Body of pancreas (tissue), 4 donors: ENCODE measurements at places on chromosomes 11 and 22.

DNA sequence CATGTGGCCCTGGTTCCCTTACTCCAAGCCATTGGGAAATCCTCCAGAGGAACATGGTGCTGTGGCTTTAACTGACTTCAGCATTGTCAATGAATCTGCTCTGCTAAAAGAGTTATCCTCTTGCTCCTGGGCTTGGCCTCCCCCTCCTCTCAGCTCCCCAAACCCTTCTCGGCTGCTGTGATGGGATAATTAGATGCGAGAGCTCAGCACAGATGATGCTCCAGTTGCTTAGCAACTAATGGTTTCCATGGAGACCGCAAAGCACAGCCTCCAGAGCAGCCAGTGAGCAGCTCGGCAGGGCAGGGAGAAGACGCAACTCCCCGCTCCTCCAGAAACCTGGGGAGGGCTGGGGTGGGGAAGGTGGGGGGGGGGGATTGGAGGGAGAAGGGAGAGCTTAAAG, 2.8 kb upstream of the UPK2 start:
- no peak for DNase-seq

DNA sequence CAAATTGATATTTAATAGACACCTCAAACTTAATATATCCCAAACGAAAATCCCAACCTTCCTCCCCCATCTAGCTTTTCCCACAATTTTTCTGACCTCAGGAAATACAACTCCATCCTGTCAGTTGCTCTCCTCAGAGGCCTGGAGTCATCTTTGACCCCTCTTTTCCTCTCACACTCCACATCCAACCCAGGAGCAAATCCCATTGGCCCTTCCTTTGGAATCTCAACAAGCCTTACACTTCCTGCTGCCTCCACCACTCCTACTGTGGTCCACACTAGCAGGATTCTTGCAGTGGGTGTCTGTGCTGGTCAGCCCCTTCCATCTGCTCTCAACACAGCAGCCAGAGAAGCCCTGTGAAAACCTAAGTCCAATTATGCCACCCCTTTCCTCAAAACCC, 39.3 kb upstream of the RFPL3 start:
- DNase-seq: no peak

DNA sequence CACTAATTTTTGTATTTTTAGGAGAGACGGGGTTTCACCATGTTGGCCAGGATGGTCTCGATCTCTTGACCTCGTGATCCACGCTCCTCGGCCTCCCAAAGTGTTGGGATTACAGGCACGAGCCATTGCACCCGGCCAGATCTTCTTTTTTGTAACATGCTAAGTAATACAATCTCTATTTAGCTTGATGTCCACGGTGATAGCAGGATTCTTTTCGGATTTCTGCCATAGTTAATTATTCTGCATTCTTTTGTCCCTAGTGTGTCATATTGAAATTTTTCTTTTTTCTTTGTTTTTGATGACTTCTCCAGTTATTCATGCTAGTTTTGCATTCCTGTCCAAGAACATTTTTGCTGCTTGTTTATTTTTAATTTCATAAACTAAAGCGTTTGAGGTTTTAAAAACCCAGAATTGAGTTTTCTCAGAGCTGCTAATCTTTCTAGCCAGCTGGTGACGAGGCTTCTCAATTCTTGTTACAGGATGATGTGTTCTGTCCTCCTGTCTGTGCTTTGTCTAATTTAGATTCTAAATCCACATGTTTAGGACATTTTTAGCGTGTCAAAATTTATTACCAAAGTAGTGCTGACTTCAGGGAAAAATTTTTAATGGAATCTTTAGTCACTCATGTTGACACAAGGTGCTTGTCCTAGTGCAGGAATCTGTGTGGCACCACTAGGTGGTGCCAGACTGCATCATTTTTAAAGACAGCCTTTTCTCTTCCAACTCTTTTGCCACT, 21.8 kb downstream of the NF2 start:
- DNase-seq: peak; percentile 77

GRCh38 chr22:48405741-48406140, 1421.9 kb downstream of the BRD1 start:
- peak; percentile 44 for DNase-seq

DNA sequence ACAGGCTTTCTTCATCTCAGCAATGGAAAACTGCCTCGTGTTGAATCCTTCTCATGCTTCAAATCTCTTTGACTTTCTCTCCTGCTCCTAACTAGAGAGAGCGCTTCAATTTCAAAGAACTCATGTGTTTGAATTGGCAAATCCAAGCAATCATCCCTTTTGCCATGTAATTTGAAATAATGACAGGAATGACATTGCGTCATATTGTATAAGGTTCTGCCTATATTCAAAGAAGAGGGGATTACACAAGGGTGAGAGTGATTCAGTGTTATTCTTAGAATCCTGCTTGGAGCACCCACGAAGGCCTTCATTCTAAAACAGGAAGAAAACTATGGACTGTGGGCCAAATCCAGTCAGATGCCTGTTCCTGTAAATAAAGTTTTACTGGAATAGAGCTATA, 720.6 kb downstream of the JRKL start:
- DNase-seq: no peak

- no peak for DNase-seq
Measured at GRCh38 chr11:73156686-73157085, 14.6 kb upstream of the FCHSD2 start.

DNA sequence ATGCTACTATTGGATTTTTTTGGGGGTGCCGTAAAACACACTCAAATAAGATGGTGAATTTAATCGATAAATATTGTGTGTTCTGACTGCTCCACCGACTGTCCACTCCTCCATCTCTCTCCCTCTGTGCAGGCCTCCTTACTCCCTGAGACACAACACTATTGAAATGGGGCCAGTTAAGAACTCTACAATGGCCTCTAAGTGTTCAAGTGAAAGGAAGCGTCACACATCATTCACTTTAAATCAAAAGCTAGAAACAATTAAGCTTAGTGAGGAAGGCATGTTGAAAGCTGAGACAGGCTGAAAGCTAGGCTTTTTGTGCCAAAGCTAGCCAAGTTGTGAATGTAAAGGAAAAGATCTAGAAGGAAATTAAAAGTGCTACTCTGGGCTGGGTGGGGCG, 156.7 kb downstream of the CTTN start:
- DNase-seq: no peak

- no peak for DNase-seq
Measured at GRCh38 chr11:128985880-128986279, 43.2 kb upstream of the TP53AIP1 start.

- no peak for DNase-seq
Measured at GRCh38 chr22:46031557-46031956, 54.6 kb upstream of the WNT7B start.

- DNase-seq: no peak
Measured at GRCh38 chr11:36619502-36619901, 21.5 kb upstream of the RAG2 start.

DNA sequence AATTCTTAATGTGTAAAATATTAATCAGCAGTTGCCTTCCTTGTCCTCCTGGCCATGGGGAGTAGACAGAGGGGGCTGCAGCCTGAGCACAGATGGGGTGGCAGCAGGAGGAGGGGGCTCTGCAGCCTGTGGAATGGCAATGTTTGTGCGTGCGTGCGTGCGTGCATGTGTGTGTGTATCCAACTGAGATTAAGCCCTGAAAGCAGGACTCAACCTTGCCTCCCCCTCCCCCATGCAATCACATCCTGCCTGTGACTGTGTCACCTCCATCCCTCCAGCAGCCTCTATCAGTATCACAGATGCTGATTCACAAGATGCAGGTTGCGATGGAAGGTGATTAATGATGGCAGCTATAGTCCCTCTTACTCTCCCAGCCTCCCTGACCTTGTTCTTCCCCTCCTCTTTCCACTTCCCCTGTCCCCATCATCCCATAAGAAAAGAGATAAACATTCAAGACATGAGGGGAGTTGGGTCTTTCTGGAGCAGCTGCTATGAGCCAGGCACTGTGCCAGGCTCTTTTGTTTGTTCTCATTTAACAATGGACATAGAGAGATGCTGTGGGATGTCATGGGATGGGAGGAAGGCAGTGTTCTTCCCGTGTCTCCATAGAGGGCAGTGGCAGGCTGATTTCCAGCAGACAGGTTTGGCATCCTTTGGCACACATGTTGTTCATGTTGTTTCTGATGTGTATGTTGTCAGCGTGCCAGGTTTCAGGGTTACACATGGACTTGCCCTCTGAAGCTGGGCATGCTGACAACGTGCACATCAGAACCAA, 43.8 kb upstream of the NECTIN1 start:
- no peak for DNase-seq

DNA sequence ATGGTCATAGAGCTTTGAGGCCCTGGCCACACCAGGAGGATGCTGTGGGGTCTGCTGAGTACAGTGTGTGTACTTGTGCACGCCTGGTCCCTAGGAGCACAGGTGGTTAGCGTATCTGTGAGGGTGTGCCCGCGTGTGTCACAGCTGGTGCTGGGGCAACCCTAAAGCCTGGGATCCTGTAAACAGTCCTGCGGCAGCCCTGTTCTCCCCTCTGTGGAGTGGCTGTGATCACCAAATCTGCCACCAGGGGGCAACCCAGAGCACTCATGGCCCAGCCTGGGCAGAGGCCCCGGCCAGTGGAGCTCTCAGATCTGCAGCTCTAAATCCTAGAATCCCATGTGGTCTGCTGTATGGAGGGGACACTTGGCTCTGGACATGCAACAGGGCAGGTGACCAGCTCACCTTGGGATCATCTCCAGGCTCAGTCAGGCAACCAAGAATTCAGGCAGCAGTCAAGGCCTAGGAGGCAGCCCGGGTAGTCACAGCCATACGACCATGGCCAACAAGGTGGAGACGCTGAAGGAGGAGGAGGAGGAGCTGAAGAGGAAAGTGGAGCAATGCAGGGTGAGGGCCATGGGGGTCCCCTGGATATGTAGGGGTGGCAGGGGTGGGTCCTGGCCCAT, 3.9 kb downstream of the SH3BP1 start:
- peak; percentile 83 for DNase-seq

GRCh38 chr11:46684367-46684766, 16.1 kb downstream of the ARHGAP1 start:
- DNase-seq: no peak

GRCh38 chr11:35919244-35919643, 24.6 kb upstream of the LDLRAD3 start:
- DNase-seq: no peak

DNA sequence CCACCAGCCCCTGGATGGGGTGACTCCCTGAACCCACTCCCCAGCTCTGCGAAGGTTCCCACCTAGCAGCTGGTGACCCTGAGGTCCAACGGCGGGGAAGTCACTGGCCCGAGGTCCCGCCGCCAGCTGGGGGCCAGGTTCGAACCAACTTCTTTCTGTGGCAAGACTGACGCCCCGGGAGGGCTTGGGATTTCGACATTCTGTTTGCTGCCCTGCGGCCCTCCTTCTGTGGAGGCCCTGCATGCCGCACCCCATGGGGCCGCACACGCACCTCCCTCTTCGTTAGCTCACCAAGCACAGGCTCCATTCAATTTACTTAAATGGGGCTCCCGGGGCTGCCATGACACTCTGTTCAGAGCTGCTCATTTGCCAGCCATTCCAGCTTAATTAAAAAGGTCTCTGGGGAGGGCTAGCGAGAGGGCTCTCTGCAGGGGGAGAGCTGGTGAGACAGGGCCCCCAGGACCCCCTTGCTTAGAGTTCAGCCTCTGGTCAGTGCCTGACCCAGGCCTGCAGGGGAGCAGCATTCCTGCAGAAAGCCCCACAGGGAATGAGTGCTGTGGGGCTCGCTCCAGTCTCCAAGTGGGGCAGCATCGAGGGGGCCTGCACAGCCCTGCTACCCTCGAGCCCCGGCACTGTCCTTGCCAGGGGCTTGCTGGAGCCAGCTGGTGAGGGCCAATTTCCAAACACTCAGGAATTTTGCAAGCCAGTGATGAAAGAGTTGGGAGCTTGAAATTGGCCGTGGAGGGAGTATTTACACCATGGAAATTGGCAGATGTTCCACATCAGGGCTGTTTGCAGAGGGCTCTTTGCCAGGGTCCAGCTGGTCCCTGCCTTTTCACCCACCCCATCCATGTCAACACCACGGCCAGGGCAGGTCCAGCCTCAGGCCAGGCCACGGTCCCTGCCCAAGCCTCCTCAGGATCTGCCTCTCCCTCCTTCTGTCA, 80.8 kb downstream of the CACNA1I start:
- no peak for DNase-seq

DNA sequence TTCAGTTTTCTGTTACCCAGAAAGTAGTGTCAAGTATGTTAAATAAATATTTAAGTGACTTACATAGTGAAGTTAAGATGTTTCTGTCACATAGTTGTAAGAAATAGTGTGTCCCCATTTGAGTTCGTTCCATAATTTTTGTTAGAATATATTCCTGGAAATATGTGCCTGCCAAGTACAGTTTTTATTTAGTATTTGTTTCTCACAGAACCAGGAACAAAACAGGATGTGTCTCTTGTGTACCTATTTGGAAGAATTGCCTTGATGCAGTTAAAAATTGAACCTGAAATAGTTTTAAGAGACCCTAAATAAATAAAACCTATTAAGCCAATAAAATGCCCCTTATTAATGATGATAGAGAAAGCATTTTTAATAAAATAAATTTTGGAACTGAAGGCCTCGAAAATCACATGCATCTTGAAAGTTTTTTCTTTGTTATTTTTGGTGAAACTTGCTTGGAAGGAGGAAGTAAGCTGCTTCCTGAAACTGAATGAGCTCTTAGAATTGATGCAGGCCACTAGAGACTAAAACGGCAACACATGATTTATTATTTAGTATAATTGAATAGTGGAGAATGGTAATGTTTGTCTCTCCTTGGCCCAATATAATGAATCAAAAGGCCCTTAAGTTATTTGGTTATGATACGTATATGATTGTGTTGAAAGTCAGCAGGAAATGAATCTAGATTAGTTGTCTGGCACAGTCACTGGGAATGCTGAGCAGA, 55.9 kb downstream of the SWAP70 start:
- no peak for DNase-seq

DNA sequence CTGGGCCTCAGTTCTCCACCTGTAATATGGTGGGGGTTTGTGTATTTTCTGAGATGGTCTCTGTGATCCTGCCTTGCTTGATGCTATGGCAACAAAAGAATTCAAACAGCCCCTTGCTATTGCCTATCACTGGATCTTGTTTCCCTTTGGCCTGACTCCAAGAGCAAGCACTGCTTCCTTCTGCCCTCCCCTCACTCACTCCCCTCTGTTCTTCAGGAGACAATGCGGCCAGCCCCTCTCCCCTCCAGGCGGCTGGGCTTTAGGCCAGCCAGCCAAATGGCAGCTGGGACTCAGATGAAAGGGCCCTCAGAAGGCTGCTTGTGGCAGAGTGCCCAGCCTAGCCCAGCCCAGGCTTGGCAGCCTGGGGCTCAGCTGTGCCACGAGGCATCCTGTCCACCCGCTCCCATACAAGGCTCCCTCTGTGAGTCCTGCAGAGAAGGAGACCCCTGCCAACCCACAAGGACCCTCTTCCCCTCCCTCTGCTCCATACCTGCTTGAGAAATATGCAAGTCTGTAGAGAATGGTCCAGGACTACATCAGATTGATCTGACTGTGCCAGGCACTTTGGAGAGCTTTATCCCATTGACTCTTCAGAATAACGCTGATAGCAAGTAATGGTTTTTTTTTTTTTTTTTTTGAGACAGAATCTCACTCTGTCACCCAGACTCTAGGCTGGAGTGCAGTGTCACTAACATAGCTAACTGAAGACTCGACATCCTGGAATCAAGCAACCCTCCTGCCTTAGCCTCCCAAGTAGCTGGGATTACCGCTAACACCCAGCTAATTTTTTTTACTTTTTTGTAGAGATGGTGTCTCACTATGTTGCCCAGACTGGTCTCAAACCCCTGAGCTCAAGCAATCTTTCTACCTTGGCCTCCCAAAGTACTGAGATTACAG, 7.6 kb upstream of the KCTD14 start:
- DNase-seq: peak; percentile 91
